ENCODE measurements at places on chromosomes 16 and 17.

GRCh38 chr16:64060631-64061030 lies 1061.2 kb downstream of the CDH11 start:
- no peak for DNase-seq

DNA sequence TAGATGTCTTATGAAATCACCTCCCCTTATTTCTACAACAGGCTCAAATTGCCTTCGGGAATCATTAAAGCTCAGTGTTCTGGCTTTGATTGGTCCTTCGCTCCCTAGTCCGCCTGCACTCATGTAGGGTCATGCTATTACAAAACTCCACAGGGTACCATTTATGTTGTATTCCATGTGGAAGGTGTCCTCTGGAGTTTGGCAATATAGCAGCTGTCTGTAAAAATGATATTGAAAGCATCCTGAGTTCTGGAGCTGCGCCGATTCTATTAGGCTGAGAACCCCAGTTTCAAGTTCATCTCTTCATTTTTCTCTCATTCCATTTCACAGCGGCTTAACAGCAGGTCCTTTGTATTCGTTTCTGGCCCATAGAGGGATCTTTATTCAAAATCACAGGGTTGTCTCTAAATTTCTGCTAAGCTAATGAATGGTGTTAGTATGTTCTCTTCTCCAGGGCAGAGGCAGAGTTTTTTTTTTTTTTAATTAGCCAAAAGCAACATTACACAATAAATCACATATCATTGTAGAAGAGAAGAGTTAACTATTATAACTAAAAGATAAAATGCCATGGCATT lies 71.9 kb upstream of the TEKT1 start:
- no peak for DNase-seq

- DNase-seq: no peak
These were observed 33.6 kb downstream of the CDH1 start for GRCh38 chr16:68770671-68771070.

DNA sequence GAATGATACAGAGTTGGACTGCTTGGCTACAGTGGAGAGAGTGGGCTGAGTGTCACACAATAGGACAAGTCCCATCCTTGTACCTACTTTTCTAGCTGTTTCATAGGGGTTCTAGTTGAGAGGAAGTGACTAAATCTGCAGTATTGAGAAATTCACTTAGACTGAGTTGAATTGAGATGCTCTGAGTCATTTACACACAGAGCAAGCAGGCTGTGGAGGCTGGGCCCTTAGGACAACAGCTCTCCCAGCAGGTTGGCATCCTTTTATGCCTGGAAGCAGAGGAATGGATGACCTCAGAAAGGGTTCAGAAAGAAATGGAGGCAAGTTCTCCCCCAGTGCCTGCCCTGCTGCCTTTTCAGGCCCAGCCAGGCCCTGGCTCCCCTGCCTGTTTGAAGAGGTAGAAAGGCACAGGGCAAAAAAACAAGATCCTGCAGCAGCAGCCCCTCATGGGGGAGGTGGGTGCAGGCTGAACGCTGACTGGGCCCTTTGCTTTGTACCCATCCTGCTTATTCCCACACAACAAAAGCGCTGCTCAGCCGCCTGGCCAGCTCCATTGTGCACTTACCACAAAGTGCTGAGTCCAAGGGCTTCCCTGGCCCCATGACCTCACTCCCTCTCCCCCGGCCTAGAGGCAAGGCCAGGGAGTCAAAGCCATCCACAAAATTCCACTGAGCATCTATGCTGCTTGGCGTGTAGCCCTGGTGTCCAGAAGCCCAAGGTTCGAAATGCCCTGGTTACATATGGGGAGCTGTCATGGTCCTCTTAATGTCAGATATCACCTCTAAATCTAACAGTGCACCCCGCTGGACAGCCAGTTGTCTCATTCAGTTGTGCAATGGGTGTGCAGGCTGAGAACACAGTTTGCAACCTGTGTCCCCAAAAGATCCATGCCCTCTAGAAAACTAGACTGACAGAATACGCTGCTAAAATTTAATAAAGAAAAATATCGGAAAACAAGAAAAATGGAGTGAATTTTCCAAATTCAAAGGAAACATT lies 5.4 kb upstream of the CRYBA1 start:
- peak; percentile 92 for DNase-seq

GRCh38 chr16:10097271-10097670 lies 85.0 kb downstream of the GRIN2A start:
- DNase-seq: no peak

DNA sequence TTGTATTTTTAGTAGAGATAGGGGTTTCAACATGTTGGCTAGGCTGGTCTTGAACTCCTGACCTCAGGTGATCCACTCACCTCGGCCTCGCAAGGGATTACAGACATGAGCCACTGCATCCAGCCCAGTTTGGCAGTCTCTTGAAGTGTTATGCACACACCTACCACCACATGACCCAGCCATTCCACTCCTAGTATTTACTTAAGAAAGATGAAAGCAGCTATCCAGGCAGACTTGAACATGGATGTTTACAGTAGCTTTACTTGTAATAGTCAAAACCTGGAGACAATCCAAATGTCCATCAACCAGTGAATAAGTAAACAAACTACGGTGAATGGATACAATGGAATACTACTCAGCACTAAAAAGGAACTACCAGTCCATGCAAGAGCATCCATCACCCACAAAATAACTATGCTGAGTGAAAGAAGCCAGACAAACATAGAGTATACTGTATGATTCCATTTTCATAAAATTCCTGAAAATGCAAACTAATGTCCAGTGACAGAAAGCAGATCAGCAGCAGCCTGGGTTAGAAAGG lies 37.8 kb upstream of the RASD1 start:
- no peak for DNase-seq

- DNase-seq: no peak
These were observed 56.6 kb upstream of the BCAR1 start for GRCh38 chr16:75308011-75308410.

DNA sequence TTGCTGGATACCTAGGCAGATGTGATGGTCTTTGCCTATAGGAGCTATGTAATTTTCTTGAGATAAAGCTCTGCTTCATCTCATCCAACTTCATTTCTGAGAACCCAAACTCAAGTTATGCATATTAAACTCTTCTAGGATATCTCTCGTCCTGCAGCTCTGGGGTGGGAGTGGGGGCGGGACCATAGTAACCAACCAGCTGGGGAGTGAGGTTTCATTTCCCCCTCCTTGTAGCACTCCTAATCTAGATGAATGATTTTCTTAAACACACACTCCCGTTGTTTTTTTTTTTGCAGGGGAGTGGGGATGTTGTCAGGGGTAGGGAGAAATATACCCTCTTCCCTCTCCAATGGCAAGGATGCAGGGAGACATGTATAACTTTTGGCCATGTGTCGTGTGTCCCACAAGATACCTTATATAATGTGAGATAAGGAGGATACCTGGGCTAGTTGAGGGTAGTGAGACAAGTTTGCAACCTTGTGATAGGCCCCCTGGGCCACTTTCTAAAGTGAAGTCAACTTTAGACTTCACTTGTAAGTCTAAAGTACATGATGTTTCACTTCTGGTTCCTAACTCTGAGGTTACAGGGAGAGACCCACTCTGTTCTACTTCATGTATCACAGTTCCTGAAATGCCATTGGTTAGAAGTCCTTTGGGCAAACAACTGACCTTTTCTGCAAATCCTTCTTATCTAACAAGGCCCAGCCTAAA lies 10.5 kb upstream of the HEATR6 start:
- DNase-seq: no peak

GRCh38 chr17:67531291-67531690 lies 154.2 kb downstream of the PITPNC1 start:
- DNase-seq: no peak

DNA sequence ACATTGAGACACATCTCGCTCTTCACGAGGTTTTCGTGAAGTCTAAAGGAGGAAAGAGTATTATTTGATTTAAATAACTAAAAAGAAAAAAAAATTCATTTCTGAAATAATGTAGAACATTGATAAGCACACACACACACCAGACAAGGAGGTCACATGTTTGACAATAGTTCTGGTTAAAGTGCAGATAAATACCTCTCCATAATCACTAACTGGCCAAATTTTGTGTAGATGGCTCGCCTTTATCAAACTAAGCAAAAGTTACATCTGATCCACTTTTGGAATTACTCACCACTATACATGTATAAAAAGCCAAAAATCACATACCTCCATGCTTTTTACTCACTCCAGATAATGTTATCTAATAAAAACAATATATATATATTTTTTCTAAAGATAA lies 106.5 kb downstream of the NCOR1 start:
- no peak for DNase-seq

- DNase-seq: no peak
These were observed 5.9 kb downstream of the BBS2 start for GRCh38 chr16:56513972-56514371.

GRCh38 chr16:4410335-4411075 lies 5.9 kb downstream of the CORO7 start:
- DNase-seq: no peak

DNA sequence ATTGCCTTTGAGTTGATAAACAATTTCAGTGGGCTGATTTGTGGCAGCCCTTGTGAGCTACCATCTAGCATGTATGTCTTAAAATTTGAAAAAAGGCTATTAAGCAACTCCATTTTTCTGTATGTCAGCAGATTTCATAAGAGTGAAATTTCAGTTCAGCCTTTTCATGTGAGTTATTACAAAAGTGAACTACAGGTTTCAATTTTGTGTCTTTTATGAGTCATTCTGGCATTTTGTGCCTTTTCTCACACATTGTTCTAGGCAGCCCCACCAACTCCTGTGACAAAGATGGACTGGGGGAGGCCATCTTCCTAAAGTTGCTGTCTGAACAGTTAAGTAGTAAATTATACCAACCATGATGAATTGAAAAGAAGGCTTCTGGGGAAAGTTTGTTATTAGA lies 52.1 kb downstream of the USP10 start:
- DNase-seq: no peak

GRCh38 chr17:56577190-56577842 lies 16.2 kb upstream of the NOG start:
- DNase-seq: no peak

- DNase-seq: peak; percentile 57
These were observed 59.6 kb downstream of the SMG6 start for GRCh38 chr17:2243953-2244352.

- DNase-seq: no peak
These were observed 1.5 kb downstream of the SLC38A8 start for GRCh38 chr16:84040823-84041820.

DNA sequence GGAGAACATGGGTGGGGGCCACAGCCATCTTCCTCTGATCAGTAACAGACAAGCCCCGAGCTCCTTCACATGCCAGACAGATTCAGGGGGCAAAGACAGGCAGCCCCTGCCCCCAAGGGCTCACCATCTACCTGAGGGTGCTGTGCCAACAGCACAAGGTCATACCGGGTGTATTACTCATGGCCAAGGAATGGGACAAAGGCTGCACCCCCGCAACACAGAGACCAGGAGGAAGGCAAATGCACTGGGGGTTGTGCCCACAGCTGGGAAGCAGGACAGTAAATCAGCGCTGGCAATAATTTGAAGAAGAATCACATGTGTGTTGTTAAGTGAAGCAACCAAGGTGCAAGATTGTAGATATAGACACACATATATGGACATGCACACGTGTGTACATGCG lies 137.1 kb downstream of the C16orf95 start:
- DNase-seq: no peak

GRCh38 chr17:65154770-65155589 lies 17.8 kb downstream of the RGS9 start:
- DNase-seq: no peak

DNA sequence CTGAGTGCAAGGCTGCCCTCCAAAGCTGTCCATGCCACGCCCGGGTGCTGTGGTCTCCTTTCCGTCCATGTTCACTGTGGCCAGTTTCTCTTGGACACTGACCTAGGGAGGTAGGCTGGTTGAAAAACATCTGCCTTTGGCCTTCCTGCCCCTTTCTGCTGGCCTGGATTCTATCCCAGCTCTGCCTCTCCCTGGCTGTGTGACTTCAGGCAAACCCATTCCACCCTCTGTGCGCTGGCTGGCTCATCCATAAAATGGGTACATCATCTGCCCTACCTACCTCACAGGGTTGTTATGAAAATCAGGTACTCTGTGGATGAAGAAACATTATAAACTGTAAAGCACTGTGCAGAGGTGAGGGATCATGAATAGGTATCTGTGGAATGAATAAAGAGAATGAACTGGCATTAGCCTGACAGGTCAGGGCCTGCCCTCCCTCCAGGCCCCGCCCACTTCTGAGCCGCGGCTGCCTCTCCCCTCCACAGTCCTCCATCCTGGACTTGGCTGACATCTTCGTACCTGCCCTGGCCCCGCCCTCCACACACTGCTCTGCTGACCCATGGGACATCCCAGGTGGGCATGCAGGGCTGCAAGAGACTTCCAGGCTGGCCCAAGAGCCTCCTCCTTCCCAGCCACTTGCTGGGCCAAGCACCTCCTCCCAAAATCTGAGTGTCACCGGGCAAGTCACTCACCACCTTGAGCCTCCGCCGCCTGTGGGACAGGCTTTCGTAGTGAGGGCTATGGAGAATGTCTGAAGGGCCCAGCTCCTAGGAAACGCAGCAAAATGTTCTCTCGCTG lies 7.0 kb upstream of the SPATA20 start:
- no peak for DNase-seq

- no peak for DNase-seq
These were observed 326.5 kb upstream of the TBX2 start for GRCh38 chr17:61073131-61073530.

- DNase-seq: no peak
These were observed 526 bp downstream of the MRPS23 start for GRCh38 chr17:57849163-57849873.

GRCh38 chr17:1177016-1177700 lies 2.6 kb downstream of the ABR start:
- no peak for DNase-seq

DNA sequence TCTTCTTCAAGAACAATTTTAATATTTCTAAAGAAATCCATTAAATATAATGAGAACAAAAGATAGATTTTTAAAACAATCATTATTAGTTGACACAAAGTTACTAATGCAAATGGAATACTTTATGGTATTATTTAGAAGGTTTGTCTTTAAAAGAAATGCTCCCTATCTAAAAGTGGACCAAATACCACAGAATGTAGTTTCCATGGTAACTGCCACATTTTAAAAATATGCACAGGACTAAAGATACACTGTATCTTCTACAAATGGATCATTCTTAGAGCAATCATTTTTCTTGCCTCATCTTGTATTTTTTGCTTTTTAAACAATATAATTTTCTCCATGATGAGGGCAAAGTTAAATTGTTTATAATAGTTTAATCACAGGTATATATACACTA lies 296.0 kb downstream of the CEP112 start:
- no peak for DNase-seq

DNA sequence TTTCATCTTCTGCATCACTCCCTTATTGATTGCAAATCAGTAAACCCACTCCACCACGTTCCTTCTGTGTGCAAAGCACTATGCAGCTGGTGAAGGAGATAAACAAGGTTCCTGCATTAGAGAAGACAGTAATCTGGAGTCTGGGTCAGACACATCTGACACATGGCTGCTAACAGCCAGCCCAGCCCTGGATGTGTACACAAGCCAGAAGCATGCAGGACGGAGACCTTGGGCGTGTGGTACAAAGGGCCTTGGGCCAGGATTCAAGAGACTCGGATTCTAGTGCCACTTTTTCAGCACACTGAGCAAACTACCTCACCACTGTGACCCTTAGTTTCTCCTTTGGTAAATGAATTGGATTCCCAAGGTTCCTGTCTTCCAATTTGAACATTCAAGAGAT lies 86.6 kb upstream of the DNAH9 start:
- no peak for DNase-seq

All from ascending aorta (tissue), 2 donors.